ENCODE measurements at places on chromosomes 7 and 10.
A peak's percentile ranks its signal among the peaks of the same experiment; 100 is the strongest.

- DNase-seq, result no peak
These were observed 26.9 kb upstream of the LAMB4 start for GRCh38 chr7:108156897-108157605.

DNA sequence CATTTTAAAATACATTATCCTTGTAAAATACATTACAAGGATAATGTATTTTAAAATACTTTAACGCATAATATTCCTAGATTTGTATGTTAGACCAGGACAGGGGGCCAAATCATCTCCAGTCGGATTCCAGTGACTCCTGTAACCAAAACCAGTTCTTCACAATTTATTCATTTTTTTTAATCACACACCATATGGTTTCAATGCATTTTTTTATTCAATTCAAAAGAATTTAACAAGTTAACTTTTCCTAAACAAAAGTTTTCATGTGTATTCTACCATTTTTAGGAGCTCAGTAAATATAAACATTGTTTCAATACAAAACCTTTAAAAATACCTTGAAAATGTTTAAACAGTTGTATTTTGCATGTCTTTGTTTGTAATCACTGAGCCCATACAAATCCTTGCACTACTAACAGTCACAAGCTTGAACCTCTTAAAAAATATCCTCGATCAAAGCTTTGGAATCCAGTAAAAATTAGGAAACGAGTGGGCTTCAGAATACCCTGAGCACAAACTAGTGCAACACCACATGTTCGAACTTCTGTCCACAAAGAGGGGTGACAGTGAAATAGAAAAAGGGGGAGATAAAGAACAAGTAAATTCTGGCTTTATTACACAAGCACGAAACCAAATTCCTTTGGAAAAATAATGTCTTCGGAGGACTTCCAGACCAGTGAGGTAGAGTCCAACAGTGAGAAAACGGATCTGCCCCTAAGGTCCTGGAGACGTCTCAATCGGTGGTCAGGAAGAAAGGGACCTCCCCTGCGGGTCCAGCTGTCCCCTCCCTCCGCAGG is 1.6 kb downstream of the CCDC71L start:
- peak; percentile 37 for DNase-seq

DNA sequence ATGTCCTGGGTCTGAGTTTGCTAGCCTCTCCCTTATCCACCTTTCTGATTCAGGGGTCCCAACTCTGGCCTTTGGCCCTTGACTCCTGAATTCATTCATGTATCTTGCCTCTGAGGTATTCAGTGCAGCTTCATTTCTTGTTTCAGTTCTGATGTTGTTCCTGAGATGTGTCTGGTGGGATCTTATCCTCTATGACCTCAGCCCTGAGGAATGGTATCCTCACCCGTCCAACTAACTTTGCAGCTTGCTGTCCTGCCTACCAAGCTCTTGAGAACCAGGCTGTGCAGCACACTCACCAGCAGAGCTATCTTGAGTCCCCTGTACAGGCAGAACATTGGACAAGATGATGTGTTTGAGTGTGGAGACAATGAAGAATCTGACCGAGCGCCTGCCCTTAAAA is 13.8 kb downstream of the SUFU start:
- no peak for DNase-seq

DNA sequence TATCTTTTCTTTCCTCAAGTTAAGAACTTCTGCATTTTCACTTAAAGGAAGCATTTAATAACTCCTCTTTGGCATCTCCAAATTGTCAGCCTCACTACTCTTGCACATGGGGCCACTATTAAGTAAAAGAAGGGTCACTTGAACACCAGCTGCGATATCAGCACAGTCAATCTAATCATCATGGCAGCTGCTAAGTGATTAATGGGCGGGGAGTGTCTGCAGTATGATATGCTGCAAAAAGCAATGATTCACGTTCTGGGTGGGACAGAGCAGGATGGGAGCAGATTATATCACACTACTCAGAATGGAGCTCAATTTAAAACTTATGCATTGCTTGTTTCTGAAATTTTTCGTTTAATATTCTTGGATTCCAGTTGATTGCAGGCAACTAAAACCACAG is 447.4 kb upstream of the PFKP start:
- DNase-seq, result no peak

DNA sequence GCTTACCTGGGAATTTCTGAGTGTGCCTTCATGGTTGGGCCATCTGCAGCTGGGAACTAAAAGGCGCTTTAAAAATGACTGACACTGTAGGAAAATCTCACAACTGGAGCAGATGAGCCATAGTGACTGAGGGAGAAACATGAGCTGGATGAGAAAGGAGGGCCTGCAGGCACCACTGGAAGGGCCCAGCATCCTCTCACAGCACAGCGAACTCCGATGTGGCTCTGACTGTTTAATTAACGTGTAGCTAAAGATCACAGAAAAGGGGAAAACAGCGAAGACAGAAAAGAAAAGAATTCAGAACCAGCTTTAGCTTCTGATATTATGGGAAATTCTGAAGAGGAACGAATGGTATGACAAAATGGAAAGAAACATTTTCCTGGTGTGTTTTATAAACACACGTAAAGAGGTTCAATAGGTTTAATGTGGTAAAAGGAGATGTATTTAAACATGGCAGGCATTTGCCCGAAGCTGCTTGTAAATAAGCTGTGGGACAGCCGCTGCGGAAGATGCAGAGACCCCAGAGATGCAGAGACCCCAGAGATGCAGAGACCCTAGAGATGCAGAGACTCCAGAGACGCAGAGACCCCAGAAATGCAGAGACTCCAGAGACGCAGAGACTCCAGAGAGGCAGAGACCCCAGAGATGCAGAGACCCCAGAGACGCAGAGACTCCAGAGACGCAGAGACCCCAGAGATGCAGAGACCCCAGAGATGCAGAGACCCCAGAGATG is 534.3 kb downstream of the PTPRN2 start:
- peak; percentile 64 for DNase-seq

GRCh38 chr7:47537716-47538675 is 43.9 kb downstream of the TNS3 start:
- no peak for DNase-seq

DNA sequence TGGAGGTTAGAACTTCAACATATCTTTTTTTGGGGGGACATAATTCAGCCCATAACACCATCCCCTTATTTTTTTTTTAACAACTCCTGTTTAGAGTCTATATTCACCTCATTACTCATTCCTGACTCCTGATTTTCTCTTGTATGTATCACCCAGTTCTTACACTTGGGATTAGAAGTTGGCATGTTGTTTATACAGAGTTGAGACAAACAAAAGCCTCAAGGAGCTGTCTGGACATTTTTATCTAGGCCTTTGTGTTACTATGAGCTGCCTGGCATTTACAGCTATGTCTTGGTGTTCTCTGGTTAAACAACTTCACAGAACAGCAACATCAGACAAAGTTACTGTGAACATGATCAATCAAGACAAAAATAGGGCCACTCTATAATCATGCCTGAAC is 517.5 kb downstream of the KIF20B start:
- DNase-seq, result no peak

DNA sequence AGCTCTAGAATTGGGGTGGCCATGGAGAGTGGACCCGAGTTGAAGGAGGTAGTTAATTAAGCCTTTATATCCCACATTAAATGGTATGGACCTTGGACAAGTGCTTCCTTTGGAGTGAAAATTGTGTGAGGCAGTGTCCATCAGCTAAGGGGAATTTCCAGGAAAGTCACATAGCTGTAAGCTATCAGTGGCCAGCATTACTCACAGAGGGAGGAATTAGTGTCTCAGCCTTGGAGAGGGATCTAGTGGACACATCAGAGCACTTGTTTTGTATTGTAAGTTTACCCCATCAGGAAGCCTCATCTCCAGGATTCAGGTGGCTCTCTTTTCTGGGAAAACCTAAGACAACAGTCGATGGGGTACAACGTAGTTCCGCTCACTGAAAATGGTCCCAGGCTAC is 416.7 kb downstream of the TFEC start:
- DNase-seq, result no peak

- DNase-seq, result peak; percentile 86
These were observed 109.8 kb upstream of the NOBOX start for GRCh38 chr7:144513334-144513733.

GRCh38 chr10:102782673-102783551 is 39.2 kb downstream of the WBP1L start:
- no peak for DNase-seq

DNA sequence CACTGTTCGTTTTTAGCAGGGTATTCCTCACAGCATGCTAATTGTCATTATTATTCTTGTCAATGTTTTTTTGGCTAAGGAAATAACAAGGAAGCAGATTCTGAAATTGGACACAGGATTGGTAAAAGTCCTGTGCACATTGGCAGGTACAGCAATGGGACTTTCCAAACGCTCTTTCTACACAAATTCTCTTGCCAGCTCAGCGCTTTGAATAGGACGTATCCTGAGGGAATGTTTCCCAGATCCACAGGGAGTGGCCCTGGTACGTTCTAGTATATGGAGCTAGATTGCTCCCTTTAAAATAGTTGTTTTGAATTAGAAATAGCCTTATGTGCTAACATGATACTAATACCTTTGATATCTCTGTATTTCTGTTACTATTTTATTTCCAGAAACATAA is 82.8 kb upstream of the GRB10 start:
- DNase-seq, result no peak

- peak; percentile 88 for DNase-seq
These were observed at the start of gene SH2B2 for GRCh38 chr7:102286237-102287110. Gene SH2B2 (plus strand): TSS chr7:102286868. CDS start chr7:102300551, 13,683 bp downstream.

DNA sequence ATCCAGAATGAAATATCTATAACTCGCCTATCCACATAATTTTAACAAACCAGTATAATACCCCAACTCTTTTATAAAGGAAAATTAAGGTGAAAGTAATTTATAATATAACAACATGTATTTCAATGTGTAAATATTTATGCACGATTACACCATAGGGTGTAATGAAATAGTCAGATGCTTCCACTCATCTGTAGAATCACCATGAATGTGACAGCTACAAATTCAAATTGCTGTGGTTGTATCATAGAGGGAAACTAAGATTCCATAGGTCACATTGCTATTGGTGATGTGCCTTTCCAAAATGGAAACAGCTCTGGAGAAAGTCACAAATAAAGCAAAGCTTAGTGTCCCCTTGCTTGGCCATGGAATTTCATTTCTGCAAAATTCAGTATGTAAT is 95.7 kb downstream of the CPED1 start:
- no peak for DNase-seq

- DNase-seq, result no peak
These were observed 15.8 kb downstream of the KLLN start for GRCh38 chr10:87847550-87847949.

- DNase-seq, result peak; percentile 43
These were observed 82.7 kb downstream of the SPAG6 start for GRCh38 chr10:22427890-22428571.

- no peak for DNase-seq
These were observed 255.5 kb upstream of the CXCL12 start for GRCh38 chr10:44640429-44640828.

DNA sequence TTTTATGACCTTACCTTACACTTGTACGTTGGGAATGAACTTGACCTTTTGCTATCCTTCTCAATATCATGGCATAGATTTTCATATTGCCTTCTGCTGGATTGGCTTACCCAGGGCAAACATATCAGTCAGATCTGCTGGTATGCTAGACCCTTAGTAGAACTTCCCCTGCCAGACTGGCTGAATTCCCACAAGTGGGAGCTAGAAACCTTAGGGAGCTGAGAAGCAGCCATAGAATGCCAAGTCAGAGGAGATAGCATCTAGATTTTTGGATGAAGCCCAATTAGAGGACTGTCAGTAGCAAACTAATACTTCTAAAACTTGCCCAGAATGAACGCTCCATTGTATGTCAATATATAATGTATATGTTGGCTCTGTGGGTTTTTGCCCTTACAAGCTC is 385.0 kb downstream of the NXPH1 start:
- DNase-seq, result no peak

DNA sequence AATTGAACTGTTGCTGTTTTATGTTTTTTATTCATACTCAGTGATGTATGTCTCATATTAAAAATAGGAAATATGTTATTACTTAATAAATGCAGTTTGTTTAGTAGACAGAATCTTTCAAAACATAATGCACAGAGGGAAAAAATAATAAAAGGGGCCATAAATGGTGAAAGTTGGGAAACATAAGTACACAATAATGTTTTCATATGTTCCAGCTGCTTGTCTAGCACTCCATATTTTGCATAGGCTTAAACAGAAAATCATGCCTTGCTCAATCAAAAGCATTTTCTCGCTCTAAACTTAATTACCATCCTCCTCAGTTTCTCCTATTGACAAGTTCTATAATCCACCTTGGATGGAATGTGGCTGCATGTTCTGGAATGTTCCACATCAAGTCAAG is 333.2 kb downstream of the PLXNA4 start:
- DNase-seq, result no peak

- DNase-seq, result no peak
These were observed 11.5 kb downstream of the KLF6 start for GRCh38 chr10:3773460-3774017.

DNA sequence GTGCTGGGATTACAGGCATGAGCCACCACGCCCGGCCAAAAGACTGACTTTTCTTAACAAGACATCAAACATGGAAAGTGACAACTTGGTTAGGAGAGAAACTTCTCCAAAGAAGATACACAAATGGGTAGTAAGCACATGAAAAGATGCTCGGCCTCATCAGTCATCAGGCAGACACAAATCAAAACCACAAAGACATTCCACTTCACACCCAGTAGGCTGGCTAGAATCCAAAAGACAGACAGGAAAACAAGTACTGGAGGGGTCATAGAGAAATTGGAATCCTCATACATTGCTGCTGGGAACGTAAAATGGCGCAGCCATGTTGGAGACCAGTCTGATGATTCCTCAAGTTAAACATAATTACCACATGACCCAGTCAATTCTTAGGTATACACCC is 16.4 kb downstream of the SEPHS1 start:
- no peak for DNase-seq

DNA sequence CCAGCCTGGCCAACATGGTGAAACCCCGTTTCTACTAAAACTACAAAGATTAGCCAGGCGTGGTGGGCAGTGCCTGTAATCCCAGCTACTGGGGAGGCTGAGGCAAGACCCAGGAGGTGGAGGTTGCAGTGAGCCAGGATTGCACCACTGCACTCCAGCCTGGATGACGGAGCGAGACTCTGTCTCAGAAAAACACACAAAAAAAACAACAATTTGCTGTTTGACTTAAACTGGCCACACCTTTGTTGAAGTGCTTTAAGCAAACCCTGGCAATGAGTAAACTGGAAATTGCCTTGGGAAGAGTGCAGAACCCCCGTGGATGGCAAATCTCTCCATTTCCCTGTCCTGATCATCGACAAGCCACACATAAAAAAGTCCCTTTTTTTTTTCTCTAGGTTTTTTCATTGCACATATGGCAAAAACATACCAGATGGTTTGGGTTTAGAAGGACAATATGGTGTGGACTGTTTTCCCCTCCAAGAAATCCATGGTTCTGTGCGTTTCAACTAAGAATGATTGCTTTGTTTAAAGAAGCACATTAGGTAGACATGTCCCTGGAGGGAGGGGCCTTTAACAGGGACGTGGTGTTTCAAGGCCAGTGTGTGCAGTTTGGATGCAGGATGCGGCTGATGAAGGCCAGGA is 76.9 kb downstream of the NRP1 start:
- DNase-seq, result no peak

- DNase-seq, result no peak
These were observed 98.2 kb downstream of the FANK1 start for GRCh38 chr10:125994601-125995000.

Data from brain (organoid and tissue), 16 donors.